Mesendoderm (in vitro differentiated cells): ENCODE measurements at places on chromosomes 6 and 20.

DNA sequence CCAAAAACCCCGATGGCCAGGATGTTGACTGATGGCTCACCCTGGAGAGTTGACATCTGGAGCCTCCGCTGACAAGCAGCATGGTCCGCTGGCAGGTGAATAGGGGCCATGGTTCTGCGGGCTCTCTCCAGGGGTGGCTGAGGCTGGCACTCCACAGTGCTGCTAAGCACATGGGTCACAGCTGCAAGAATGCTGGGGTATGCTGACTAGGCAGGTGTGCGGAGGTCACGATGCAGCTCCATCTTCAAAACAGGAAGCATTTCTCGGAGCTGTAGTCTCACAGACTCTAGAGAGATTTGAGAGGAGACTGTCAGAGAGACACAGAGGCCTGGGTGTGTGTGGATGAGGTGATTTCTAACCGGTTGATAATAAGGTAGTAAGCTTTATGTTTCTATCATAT lies 341.6 kb downstream of the NRN1 start:
- no peak for DNase-seq

DNA sequence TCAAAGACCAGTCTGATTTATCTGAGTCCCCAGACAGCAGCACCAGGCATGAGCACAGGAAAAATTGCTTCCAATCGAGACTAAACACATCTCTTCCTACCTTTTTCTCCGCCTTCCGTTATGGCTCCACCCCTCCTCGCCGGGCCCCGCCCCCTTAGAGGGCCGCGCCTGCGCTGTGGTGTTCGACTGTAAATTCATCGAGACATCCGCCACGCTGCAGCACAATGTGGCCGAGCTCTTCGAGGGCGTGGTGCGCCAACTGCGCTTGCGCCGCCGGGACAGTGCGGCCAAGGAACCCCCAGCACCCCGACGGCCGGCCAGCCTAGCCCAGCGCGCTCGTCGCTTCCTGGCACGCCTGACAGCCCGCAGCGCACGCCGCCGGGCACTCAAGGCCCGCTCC lies 8.9 kb downstream of the REM1 start:
- no peak for DNase-seq

- DNase-seq, result peak; percentile 93
Measured at GRCh38 chr6:169212897-169213813, 40.5 kb downstream of the THBS2 start.

DNA sequence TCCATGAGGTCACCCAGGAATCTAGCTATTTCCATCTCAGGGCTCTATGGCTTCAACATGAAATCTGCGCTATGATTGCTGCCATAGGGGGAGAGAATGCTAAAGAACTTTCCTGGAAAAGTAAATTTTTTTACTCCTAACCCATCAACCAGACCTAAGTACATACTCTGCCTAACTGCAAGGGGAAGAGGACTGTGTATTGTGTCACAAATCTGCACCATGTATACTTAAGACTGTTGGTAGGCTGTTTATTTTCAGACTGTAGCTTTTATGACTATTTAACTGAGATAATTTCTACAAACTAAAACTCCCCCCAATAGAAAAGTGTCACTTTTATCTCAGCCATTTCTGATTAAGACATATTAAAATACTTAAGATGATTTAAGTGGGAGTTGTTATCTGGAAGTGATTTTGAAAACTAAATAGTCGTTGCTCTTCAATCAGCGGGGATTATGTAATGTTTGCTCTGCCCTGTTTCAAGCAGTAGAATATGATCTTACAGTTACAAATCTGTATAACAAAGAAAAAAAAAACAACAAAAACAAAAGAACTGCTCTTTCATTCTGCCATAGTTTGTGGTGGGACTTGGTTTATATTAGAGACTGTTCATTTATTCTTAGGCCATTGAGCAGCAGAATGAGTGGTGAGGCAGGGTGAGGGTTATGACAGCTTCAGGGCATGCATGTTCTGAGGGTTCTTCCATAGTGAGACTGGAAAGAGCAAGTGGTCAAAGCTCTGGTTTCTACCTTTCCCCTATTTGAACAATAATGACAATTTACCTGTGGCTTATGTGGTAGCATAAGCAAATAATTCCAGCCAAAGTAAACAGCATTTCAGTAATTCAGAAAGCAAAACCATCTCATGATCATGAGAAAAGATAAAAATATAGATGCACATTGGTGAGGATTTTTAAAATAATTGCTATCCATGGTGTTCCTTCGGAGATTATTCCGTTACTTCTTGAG lies 126.3 kb upstream of the CEP162 start:
- no peak for DNase-seq

DNA sequence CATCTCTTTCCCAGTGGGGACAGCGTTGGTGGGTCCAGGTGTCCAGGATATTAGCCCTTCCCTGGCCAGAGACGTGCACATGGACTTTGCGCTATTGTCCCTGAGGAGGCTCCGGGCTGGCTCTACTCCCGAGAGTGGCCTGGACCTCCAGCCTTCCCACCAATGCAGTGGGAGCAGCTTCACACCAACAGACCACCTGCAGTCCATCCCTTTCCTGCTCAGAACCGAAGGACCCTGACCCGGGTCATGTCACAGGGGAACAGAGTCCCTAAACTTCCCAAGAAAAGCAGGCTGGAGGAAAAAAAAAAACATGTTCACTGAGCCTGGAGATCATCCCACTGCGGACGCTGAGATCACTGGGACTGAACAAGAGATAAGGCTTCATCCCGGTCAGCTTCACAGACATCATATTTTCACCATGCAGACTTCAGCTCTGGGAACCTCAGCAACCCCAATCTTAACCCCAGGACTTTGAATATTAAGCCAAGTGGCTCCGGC lies 18.3 kb downstream of the ZMYND8 start:
- DNase-seq, result no peak

- DNase-seq, result no peak
Measured at GRCh38 chr6:11164717-11165646, 53.5 kb upstream of the ERVFRD-1 start.

DNA sequence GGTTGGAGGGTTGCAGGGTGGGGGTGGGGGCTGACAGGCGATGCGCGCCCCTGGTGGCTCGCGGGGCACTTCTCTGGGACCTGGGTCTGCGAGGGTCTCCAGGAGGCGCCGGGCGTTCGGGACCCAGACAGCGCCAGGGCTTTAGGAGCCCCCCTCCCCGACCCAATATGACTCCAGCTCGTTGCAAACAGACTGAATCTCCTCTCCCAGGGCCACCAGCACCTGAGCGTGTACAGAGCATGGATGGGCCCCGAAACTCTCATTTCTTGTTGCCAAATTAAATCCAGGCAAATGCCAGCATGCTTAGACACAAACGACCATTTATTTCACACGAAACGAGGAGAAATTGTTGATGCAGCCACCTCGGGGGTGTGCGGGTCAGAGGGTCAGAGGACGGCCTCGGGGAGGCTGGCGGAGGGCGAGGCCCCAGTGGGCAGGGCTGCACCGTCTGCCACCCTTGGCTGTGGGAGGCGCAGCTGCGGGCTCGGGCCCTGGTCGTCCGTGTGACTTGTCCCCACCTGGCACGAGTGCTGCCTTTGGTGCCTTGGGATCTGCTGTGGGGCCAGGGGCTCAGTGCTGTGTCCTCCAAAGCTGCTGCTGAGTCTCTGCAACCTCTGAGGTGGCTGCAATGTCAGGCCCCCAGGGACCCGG lies 20.9 kb upstream of the GATA5 start:
- no peak for DNase-seq

GRCh38 chr6:11785415-11785773 lies 6.8 kb upstream of the ADTRP start:
- DNase-seq, result no peak

DNA sequence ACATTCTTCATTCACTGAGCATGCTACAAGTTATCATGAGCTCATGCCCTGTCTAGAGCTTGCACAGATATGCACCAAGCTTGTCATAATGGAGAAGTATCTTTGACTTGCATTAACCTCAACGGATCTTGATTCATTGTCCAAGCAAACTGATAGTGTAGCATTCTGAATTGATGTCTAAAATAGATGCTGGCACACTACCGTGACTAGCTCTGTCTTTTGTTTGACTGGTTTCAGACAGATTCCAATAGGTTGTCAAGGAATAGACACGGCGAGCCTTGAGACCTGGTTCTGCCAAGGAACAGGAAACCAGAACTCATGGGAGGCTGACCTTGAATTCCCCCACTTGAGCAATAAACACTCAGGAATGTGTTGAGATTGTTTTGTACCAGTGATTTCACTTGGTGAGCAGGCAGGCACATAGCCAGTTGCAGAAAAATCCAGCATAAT lies 1153.1 kb upstream of the GJE1 start:
- peak; percentile 3 for DNase-seq

GRCh38 chr6:38773338-38773737 lies 58.2 kb downstream of the DNAH8 start:
- DNase-seq, result peak; percentile 83

- DNase-seq, result no peak
Measured at GRCh38 chr20:3041854-3042409, 1.5 kb upstream of the GNRH2 start.

DNA sequence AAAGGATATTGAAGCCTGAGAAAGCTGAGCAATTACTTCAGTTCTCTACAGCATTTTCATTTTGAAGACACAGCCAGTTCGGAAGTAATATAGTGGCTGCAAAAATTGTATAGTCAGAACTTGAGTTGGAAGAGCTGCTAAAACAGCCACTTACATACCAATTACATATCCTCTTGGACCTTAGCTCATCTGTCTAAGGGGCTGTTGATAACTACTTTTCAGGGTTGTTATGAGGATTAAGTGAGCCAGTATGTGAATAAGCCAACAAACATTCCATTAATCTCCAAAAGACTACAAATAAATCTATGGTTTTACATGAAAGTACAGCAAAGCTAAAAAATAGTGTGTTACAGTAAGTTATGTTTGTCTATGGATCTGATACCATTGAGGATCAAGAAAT lies 59.7 kb downstream of the TMEM200A start:
- DNase-seq, result no peak

DNA sequence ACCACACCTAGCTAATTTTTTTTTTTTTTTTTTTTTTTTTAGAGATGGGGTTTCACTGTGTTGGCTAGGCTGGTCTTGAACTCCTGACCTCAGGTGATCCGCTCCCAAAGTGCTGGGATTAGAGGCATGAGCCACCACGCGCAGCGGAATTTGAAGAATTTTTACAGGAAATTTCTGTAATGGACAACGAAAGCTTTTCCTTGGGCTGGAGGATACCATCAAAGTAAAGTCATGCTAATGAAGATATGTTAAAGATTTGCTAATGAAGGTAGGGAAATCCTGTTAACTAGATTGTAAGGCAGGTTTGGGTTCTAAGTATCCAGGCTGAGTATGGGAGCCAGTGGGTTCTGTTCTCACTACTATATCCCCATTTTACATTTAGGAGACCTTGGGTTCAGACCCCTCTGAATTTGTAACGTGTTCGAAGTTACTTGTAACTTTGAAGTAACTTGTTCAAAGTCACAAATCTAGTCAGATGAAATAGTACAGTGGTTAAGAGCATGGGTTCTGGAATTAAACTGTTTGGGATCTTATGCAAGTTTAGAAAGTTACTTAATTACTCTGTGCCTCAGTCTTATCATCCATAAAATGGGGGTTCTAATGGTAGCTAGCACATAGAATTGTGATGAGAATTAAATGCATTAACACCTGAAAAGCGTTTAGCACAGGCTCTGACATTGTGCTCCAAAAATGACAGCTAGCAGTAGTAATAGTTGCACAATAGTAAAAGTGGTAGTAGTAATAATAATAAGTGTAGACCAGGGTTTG lies 123.4 kb upstream of the GPR6 start:
- DNase-seq, result peak; percentile 95

GRCh38 chr6:165849534-165850430 lies 186.7 kb upstream of the PDE10A start:
- DNase-seq, result no peak

GRCh38 chr6:32154514-32155161 lies 697 bp downstream of the PPT2 start:
- DNase-seq, result peak; percentile 90

DNA sequence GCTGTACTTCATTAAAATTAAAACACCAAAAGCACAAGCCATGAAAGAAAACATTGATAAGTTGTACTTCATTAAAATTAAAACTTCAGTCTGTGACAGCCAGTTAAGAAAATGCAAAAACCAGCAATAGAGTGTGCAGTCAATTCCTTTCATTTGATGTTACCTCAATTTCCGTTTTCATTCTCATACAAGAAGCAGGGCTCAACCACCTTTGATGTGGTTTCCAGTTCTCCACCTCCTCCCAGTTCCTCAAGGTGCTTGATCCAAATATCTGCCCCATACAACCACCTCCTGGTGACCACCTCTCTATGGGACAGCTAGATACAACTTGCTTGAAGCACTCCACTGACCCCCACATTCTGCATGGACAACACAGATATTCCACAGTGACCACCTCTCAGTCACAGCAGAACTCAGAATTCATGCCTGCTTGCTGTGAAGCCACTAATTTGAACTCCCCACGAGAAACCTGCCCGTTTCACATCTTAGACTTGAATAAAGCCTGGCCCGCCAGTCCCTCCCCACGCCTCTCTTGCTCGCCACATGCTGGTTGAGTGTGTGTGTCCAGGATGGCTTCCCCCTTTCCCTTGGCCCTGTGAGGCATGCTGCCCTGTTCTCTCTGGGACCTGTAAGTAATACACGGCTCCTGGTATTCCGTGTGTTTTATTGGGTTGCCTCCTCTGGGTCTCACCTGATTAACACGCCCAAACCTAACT lies 66.1 kb downstream of the FAM50B start:
- DNase-seq, result no peak

- DNase-seq, result peak; percentile 58
Measured at GRCh38 chr6:18405477-18406293, 18.5 kb downstream of the RNF144B start.

GRCh38 chr6:5123296-5124143 lies 38.4 kb downstream of the PPP1R3G start:
- DNase-seq, result no peak

DNA sequence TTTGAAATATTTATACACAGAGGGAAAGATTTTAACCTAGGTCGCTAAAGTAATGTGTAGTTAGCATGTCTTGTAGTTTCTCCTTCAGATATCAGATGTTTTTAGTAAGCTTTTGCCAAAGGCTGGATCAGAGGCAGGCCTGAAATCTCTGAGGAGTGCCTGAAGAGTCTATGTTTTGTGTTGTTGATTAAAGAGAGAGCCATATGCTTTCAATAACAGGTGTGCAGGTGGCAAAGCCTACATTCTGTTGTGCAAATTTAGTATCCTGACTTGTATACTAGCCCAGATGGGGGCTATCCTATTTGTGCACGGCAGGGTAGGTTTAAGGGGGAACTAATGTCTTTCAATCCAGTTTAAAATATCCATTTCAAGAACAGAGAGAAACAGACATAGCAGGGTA lies 167.1 kb upstream of the ATXN1 start:
- no peak for DNase-seq

DNA sequence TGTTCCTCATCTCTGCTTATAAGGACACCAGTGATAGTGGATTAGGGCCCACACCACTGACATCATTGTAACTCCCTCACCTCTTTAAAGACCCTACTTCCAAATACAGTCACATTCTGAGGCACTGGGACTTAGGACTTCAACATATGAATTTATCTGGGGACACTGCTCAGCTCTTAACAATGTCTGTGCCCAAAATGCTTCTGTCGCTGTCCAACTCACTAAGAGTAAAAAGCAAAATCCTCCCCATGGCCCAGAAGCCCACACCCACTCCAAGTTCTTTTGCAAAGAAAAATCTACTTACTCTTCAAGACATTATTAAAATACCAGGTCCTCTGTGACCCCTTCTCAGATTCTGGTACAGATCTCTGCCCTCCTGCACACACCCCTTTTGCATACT lies 116.2 kb downstream of the TBC1D7 start:
- DNase-seq, result no peak
